ENCODE measurements at places on chromosomes 6 and 20.

- DNase-seq: no peak
Measured at GRCh38 chr20:34368547-34368946, 5.5 kb downstream of the ITCH start.

DNA sequence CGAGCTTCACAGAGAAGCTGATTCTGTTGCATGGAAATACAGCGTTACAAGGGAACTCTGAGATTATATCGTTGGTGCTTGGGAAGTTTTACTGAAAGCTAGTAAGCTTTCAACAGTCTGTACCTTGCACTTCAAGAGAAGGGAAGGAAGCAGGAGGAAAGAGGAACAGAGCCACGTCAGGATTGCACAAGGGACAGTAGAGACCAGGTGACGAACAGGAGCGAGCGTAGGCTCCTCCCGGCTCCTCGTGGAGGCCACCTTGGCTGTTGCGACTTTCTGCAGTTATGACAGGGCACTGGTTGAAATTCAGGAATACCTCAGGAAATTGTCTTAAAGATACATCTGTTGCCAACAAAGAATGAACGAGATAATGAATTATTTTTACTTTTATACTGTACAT lies 18.8 kb downstream of the RTF2 start:
- DNase-seq: no peak

DNA sequence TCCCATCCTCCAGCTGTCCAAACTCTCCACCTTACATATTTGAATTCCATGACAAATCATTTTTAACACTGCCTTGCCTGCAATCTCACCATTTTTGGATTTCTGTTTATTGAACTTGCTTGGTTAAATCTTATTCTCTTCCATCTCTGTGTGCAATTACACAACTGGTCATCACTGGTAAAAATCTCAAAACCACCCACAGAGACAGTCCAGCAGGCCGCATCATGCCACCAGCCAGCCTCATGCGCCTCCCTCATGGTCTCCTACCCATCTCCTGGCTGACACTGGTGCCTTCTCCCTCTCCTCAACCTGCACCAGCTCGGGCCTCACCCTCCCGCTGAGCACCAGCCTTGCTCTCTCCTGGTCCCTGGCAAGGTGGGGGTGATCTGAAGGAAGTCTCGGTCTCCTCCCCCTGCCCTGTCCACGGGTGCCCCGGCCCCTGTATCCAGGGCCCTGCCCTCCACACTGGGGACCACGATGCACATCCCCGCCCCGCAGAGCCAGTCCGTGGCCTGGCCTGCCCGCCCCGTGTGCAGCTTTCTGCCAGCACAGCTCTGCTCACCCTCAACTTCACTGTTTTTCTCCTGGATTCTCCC lies 92.0 kb downstream of the THBS2 start:
- DNase-seq: no peak

DNA sequence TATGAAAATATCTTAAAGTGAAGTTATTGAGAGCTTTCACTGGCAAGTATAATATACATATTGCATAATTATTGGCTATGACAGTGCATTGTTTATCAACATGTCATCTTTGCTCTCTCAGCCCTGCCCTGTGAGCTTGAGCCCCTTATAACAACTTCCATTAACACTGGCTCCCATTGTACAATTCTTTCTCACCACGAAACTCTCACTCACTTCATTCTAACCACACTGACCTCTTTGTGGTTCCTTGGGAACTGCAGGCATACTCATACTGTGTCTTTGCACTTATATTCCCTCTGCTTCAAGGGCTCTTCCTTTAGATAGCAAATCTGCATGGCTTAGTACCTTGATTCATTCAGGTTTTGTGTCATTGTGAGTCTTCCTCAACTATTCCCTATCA lies 411.8 kb downstream of the CDKAL1 start:
- no peak for DNase-seq

DNA sequence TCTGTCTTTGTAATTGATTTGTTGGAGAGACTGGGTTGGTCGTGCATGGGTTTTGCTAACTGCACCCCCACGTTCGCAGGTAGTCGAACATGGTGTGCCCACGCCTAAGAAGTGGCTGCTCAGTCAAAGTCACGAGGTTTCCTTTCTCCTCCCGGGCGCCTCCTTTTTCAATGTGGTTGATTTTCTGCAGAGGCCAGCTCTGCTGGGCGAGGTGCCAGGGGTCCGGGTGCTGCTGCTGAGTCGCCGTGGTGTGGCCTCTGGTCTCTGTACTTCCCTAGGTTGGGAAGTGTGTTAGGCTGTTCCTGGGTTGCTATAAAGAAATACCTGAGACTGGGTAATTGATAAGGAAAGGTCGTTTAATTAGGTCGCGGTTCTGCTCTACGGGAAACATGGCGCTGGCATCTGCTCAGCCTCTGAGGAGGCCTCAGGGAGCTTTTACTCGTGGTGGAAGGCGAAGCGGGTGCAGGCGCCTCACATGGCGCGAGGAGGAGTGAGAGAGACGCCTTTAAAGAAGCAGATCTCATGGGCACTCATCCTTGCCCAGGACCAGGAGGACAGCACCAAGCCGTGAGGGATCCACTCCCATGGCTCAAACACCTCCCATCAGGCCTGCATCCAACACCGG lies 14.1 kb downstream of the OSBPL2 start:
- no peak for DNase-seq

DNA sequence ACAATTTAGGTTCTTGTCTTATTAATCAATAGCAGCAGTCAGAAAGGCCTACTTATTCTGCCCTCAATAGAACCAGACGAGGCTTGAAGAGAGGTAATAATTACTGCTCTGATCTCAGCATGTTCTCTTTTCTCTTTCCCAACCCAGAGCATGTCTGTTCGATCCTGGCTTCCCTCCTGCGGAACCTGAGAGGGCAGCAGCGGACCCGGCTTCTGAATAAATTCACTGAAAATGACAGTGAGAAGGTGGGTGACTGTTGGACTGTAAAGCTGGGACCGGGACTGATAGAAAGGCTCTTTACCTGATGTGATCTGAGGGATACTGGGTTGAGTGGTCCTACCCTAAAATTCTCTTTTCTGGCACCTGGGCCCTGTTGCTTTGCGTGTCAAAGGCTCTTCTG lies 63.0 kb upstream of the VSTM2L start:
- no peak for DNase-seq

DNA sequence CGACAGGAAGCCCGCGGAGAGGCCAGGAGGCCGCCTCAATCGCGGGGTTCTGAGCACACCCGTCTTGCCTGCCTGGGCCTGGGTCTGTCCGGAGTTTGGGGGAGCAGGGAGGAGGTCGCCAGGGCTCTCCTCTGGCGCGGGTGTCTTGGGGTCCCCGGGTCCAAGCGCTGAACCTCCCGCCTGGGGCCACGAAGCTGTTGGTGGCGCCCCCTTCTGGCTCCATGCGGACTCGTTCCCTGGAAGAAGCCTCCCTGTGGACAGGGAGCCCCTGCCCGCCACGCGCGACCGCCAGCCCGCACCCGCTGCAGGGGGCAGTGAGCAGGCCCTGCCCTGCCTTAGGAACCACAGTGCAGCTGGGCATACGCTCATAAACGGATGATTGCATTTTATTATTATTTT lies 44.7 kb downstream of the MCUR1 start:
- DNase-seq: no peak

GRCh38 chr6:26576407-26576843 lies 20.3 kb upstream of the ABT1 start:
- peak; percentile 29 for DNase-seq

GRCh38 chr20:33209789-33210188 lies 7.4 kb upstream of the BPIFA3 start:
- DNase-seq: peak; percentile 29

- no peak for DNase-seq
Measured at GRCh38 chr20:17969884-17970409, 1.1 kb downstream of the MGME1 start.

GRCh38 chr6:120775698-120776097 lies 558.6 kb downstream of the TBC1D32 start:
- no peak for DNase-seq

DNA sequence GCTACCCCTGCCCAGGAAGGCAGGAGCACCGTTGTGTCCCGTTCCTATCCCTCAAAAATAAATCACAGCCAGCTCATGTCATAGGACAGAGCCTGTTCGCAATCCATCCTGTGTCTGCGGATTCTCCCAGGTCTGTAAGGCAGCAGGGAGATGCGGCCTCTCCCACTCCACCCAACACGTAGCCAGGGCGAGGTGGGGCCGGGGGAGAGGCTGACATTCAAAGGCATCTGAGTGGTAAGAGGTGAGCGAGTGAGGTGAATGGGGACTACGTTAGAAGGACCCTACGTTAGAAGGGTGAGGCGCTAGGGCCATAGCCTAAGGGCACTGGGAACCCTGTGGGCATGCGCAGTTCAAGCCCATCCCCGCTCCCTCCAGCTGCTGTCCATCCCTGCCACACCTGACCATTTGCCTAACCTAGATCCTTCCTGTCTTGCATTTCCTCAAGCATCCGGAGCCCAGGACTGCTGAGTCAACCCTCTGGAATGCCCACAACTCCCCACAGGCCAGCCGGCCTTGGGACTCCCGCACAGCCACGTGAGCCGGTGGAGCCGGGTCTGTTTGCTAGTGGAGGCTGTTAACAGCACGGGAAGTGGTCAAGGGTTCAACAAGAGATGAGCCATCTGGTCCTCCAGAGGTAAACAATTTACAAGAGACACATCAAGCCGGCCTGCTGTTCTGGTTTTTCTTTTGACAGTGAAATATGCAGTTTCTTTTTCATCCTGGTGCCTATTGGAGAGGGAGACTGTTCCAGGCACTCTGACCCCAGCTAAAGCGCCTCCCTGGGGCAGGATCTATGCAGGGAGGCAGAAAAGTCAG lies 45.9 kb downstream of the RIPOR3 start:
- DNase-seq: no peak

DNA sequence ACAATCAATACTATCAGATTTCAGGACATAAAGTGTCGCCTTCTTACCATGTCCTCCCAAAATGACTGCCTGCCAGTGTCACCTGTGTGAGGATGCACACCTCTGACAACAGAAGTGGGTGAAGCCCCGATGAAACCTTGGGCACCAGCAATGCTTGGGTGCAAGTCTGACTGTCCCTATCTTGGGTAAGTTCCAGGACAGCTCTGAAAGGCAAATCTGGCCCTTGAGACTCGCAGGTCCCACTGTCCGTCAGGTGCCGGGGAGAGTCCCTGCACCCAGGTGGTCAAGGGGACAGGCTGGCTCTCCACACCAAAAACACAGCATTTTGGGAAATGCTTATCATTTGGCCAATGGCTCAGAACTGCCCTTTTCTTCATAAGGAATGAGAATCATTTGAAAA lies 43.3 kb downstream of the EZR start:
- DNase-seq: no peak

- no peak for DNase-seq
Measured at GRCh38 chr6:14968056-14968637, 277.7 kb upstream of the JARID2 start.

- no peak for DNase-seq
Measured at GRCh38 chr20:4985658-4986057, 15.7 kb downstream of the SLC23A2 start.

DNA sequence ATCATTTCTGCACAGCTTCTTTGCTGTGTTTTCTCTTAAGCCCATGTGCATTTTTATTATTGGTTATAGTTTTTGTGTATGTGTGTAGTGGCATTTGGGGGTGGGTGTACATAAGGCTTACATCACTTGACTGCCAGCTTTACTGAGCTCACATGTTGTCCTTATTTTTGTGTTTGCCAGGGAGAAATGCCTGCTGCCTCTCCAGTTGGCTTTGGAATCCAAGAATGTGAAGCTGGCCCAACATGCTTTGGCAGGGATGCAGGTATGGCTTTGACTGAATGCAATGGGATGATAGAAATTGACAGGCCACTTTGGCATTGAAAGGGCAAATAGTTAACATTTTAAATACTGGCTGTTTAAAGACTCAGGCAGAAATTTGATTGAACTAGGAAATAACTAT lies 11.4 kb downstream of the PBOV1 start:
- peak; percentile 20 for DNase-seq

GRCh38 chr20:22579711-22580697 lies 4.4 kb downstream of the FOXA2 start:
- DNase-seq: no peak

DNA sequence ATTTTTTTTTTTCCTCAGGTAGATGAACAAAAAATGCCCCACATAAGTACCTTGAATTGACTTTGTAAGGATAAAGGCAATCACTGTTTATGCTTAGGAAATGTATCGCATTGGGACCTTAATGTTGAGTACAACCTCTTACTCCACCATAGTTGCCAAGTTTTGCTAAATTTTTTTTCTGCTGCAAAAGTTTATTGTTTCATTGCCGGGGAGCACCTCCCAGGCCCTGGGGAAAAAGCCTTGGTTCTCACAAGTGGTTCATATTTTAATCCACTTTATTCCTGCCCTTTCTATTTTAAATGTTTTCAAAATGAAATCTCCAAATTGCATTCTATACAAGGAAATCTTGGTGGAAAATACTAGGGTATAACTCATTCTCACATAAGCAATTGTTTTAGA lies 52.3 kb upstream of the UTRN start:
- DNase-seq: no peak

GRCh38 chr6:10630178-10630577 lies 64.2 kb downstream of the C6orf52 start:
- DNase-seq: no peak

GRCh38 chr20:44603327-44603726 lies 20.9 kb downstream of the PKIG start:
- no peak for DNase-seq

DNA sequence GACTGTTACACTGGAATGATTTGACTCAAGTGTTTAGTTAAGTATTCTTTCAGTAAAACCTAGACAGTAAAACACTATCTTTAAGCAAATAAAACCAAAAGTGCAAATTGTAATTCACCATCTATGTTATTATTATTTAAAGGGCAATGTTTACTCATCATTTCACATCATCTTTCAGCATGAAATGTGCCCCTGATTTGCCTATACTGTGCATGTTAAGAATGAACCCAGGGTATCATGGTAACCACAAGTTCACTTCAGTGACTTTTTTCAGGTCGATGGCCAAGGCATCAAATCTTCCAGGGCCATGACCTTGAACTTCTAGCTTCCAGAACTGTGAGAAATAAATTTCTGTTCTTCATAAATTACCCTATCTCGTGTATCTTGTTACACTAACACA lies 2.1 kb upstream of the HLA-DOB start:
- DNase-seq: no peak

GRCh38 chr6:47256361-47256760 lies 53.3 kb downstream of the TNFRSF21 start:
- no peak for DNase-seq

Data from C1 segment of cervical spinal cord (tissue), 14 donors.